A549 (cell line): ENCODE measurements at places on chromosomes 1 and 21.

- DNase-seq: no peak
Observed at GRCh38 chr1:114310695-114311271, 157.1 kb upstream of the SYT6 start.

GRCh38 chr1:39711966-39712340 is 20.7 kb upstream of the HPCAL4 start:
- no peak for DNase-seq

GRCh38 chr1:204513117-204513716 is 3.0 kb upstream of the MDM4 start:
- no peak for DNase-seq

DNA sequence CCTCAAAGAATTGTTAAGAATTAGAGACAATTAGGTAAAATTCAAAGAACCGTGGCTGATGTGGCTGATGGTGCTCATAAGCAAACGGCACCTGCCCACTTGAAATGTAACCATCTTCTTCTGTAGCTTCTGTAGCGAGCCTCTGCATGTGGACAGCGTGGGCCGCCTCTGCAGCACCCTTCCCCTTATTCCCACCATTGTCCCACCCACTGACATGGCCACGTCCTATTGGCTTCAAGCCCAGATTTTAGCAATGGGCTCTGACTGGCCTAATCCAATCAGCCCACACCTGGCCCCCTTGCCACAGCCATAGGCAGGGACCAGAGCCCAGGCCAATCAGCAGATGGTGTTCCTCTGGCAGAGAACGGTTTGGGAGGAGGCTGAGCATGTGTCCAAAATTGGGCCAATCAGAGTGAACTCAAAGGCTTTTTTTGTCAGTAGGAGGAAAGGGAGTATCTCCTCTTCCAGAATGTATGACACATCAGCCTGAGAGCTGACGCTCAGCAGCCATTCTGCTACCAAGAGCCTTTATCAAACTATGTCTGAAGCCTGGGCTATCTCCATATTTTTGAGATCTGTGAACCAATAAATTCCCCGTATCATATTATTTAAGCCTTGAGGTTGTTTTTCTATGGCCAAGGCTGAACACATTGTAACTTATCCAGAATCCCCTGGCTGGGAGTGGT is 518.5 kb downstream of the SMYD3 start:
- DNase-seq: no peak

DNA sequence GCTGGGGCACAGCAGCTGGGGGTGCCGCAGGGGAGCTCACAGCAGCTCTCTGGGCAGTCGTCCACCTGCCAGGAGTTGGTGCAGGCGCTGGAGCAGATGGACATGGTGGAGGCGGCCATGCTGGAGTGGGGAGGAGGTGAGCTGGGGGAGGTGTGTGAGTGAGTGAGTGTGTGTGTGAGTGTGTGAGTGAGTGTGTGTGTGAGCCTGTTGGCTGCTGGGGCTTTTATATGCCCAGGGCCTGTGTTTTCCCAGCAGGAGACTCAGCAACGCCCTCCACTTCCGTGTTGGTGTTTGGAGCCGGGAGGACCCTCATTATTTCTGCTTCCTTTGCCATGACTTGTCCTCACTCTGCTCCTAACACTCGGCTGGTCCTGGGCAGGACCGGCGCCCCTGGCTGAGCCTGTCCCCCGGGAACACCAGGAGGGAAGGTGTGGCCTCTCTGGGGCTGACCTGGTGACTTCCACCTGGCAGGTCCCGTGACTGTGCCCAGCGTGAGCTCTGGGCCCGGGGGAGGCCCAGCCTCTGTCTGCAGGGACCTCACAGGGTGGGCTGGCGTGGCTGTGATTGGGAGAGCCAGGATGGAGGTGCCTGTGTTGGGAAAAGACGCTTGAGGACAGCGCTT is at the start of gene KRTAP10-2:
Gene KRTAP10-2, minus strand, starts transcription at position 166 of the 622 bp plus-strand sequence. Its CDS starts 47 bp downstream, at position 119.
- no peak for DNase-seq

GRCh38 chr1:119656410-119656955 is 8.4 kb upstream of the ZNF697 start:
- DNase-seq: no peak

GRCh38 chr1:9385801-9386573 is 93.3 kb downstream of the SPSB1 start:
- no peak for DNase-seq

DNA sequence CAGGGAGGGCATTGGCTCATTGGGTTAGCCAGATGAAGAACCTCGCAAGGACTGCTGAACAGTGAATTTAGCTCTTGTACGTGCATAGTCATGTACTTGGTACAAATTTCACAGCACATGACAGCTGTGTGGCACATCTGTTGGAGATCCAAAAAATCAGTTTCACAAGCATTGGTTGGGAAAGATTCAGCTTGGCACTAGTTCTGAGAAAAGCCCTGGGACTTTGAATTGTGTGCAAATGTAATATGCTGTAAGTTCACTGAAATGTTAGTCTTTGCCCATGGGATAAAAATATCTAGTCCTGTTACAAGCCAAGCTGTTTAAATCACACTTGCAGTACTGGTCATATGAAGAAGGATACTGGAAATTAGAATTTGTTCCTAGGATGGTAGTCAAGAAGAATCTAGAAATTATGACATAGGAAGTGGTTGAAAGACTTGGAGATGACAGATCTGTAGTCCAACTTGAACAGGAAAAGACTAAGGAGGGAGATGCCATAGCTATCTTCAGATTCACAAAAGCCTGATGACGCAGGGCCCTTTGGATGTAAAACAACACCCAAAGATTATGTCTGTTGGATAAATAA is 19.2 kb downstream of the LAMC2 start:
- no peak for DNase-seq

DNA sequence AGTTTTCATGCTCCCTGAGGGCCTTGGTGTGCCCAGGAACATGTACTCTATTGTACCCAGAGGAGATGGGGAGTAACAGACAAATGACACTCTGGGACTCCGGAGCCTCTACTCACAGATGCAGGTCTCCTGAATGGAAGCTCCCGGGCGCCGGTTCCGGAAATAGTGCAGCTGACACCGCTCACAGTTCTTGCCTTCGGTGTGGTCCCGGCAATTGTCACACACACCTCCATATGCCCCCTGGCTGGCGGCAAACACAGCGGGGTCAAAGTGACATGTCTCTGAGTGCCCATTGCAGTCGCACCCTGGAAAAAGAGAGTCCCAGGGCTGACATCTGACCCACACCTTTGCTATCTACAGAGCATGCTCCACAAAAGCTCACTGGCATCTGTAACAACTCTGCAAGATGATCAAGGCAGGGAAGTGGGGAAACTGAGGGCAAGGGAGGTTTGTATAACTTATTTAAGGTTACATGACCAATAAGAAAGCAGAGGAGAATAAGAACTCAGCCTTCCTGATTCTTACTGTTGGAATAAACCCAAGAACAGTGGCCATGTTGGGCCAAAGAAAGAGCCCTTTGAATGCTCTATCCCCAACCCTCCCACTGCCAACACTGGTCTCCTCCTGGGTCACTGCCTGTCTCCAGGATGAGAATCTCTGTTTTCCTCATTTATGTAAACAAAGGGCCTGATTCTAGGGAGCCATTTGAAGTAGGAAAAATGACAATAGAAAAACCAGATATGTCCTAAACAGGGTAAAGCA is 22.4 kb downstream of the LAMB3 start:
- no peak for DNase-seq
